ENCODE measurements at places on chromosomes 16 and 17.

- no peak for DNase-seq
These were observed 331.5 kb downstream of the SNX29 start for GRCh38 chr16:12308060-12308459.

- no peak for DNase-seq
These were observed 1327.3 kb upstream of the GOT2 start for GRCh38 chr16:60061396-60061795.

GRCh38 chr16:69276148-69277115 is 34.7 kb upstream of the VPS4A start:
- DNase-seq: no peak

- no peak for DNase-seq
These were observed 106.2 kb upstream of the CLEC3A start for GRCh38 chr16:77916111-77916510.

DNA sequence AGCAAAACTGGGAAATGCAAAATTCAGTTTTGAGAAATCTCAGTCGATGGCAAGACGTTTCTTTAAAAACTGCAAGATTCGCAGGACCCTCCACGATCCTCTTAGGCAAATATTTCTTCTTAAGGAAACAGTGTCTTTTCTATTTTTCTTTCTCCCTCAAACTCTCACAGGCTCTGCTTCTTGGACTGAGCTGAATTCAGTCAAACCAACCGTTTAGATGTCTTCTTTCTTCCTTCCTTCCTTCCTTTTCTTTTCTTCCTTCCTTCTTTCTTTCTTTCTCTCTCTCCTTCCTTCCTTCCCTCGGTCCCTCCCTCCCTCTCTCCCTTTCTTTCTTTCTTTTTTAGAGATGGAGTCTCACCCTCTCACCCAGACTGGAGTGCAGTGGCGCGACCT is 67.2 kb upstream of the AXIN2 start:
- no peak for DNase-seq

- DNase-seq: no peak
These were observed 306.3 kb downstream of the SEC14L1 start for GRCh38 chr17:77446940-77447634.

GRCh38 chr16:68902003-68902968 is 59.0 kb downstream of the TANGO6 start:
- peak; percentile 55 for DNase-seq

GRCh38 chr16:73385696-73386095 is 337.8 kb upstream of the ZFHX3 start:
- no peak for DNase-seq

GRCh38 chr16:983044-984030 is 1.8 kb downstream of the SOX8 start:
- DNase-seq: no peak

- no peak for DNase-seq
These were observed 6.9 kb upstream of the SLC13A2 start for GRCh38 chr17:28466521-28467048.

- DNase-seq: no peak
These were observed 50.6 kb downstream of the SMPD3 start for GRCh38 chr16:68397710-68398201.

DNA sequence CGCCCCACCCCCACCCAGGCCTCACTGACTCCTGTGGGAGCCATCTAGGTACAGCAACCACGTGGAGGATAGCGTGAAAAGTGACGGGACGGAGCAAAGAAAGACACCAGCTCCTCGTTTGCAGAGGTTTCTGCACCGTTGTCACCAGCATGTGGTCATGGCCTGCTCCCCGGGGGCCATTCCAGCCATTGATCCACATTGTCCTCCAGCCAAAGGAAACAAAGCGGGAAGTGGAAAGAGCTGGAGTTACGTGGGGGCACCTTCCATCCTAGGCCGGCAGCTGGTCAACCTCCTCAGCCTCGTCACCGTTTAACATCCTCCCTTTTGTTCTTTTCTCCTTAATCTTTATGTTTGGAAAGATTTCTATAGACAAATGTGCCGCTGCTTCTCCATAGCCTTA is 153.7 kb downstream of the RPTOR start:
- no peak for DNase-seq

DNA sequence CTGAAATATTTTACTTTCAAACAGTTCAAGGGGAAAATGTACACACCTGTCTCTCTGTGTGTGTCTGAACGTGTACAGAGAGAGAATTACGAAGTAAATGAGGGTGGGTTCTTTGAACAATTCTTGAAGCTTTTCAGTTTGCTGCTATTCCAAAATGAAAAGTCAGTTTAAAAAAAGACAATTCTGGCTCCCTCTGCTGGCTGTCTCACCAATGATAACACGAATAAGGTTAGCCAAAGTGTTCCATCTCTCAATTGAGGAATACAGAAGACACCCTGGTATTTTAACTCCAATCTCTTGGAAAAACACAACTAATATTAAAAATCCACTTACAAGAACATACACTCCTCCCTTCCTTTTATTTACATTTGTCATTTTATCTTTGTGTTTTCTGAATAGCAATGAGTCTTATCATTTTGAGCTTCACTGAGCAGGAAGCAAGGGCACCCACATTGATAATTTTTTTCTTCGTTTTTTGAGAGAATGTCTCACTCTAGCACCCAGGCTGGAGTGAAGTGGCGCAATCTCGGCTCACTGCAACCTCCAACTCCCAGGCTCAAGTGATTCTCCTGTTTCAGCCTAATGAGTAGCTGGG is 20.5 kb downstream of the EFTUD2 start:
- no peak for DNase-seq

DNA sequence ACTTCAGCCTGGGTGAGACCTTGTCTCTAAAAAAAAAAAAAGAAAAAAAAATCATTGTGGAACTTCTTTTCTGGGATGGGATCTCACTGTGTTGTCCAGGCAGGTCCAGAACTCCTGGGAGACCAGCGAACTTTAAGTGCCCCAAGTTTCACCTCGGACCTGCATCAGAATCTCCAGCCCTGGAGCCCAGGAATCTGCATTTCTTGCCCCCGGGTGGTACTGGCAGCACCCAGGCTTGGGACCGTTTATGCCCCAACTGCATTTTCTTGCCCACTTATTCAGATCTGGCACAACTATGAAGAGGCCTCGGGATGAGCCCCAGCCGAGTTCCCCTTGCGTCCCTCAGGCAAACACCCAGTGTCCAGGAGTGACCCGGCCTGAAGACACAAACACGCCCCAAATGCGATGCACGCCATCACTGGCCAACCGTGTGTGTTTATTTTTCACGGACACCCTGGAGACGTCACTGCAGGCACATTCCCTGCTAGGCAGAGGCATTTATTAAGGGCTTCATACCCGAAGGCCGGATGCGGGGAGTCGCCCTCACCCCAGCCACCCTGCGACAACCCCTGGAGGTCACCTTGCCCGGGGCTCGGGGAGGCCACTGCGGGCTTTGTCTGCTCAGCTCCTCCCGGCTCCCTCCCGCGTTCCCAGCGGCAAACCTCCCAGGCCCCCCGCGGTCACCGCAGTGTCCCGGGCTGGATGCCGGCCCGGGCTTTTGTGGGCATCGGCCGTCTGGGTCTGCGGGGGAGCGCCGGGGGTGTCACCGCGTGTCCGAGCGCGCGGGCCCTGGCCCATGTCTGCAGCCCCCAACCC is 684 bp upstream of the SPIRE2 start:
- no peak for DNase-seq

DNA sequence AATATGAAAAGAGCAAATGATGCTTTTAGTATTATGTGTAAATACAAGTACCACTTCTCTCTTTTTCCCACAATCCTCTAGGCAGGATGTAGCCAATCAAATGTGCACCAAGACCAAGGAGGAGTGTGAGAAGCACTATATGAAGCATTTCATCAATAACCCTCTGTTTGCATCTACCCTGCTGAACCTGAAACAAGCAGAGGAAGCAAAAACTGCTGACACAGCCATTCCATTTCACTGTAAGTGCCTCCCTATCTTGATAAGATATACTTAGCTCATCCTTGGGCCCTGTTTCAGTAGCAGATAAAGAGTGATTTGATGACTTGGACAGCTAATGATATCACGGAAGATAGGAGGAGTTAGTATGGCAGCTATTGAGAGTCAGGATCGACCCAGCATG is 33.7 kb downstream of the TADA2A start:
- DNase-seq: no peak

GRCh38 chr17:40105861-40106759 is 5.7 kb upstream of the NR1D1 start:
- DNase-seq: no peak

DNA sequence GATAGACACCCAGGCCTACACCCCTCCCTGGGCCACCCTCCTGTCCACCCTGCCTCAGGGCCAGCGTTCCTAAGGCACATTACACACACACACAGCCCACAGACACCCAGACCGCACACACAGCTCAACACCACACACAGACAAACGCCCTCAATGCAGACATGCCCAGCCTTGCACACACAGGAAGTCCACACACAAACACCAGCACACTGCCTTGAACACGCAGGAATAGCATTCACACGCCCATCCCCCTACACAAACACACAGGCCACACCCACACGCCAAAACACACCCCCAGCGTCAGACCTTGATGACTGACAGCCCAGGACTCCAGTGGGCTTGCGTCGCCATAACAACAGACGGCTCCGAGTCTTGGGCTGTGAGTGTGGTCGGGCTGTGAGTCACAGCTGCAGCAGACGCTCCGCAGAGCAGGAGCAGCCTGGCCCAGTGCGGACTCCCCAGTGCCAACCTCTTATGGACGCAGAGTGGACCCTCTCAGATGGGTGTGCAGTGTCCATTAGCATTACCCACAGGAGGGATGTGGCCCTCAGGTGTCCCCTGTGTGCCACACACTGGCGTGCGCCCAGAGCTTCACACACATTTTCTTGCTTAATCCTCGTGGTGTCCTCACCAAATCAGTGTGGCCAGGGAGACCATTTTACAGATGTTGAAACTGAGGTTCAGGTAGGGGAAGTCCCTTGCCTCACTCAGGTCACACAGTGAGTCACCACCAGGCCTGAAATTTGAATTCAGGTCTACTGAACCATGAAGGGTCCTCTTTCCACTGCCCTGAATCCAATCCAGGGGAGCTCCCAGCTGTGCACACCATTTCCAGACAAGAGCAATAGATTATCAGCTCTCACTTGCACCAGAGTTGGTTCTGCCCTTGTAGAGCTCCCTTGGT is 17.8 kb upstream of the RAI1 start:
- peak; percentile 63 for DNase-seq

DNA sequence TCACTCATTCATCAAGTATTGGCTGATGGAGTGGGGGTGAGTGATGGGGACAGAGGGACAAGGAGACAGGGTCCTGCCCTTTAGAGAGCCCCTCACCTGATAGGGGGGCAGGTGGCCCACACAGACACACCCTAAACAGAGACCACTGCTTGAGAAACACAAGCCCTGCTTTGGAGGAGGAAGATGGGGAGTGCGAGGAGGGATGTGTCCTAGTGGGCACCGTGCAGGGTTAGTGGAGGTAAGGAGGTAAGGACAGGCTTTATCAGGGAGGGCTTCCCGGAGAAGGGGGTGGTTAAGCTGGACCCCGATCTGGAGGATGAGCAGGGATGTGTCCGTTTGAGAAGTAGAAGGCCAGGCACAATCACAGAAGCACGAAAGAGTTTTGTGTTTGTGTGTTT is 8.2 kb upstream of the SMTNL2 start:
- no peak for DNase-seq

DNA sequence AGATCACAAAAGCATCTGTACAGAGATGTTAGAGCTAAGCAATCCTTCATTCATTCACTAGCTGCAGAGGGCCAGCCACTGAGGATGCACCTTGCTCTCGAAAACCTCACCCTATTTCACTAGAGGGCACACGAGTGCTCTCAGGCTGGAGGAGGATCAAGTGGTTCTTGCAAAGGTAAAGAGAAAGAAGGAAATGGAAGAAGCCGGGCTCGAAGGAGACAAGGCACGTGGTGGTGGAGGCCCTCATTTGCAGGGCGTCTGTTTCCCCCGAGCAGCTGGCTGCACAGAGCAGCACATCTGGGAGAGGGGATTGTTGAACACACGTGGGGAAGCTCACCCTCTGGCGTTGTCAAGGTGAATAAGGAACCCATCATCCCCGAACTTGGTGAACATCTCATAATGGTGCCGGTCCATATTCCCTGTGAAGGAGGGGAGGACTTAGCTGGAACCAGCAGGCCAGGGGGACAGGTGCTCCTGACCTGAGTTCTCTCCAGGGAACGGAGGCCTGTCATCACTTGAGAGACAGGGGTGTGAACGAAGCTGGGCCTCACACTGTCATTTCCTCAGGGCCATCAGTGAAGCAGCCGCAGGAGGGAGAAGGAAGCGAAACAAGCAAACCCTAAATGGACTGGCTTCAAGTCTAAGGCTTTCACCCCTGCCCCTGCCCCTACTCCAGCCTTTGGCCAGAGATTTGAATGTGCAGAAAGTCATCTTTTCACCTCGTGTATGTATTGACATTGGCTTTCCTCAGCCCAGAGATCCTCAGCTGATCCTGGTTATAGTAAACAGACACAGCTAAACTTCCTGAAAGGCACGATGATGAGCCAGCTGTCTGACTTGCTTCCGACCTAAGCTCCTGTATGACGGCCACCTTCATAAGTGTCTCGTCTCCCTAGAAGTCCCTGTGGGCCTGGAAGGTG is 27.6 kb downstream of the PRKAR1A start:
- no peak for DNase-seq

- DNase-seq: no peak
These were observed 289.8 kb upstream of the FOXF1 start for GRCh38 chr16:86220561-86220960.

DNA sequence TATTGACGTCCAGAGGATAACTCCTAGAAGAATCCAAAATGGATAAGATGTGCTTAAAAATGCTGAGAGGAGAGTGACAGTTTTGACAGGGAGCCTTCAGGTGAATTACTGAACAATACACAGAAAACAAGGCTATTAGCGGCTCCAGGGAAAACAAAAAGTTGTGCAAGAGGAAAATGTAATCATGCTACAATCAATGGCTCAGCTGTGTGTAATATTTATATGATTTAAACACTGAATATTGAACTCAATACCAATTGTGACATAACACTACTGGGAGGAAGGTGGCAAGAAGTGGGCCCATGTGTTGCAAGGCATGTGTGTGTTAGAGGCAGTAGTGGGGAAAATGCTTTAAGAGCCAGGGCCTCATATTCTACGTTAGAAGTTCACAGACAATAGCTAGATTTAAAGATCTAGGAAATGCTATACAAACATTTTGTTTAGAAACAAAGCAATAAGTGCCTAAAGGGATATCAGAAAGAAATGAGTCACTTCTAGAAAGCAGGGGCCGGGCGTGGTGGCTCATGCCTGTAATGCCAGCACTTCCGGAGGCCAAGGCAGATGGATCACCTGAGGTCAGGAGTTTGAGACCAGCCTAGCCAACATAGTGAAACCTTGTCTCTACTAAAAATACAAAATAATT is 253.2 kb upstream of the IRX5 start:
- DNase-seq: no peak

GRCh38 chr16:15573274-15573895 is 69.6 kb downstream of the MARF1 start:
- no peak for DNase-seq

GRCh38 chr17:82065193-82065637 is 389 bp downstream of the DUS1L start:
- DNase-seq: no peak

All from iPS DF 6.9 (cell line).